Cardiac septum (tissue), 1 donor: ENCODE measurements at places on chromosomes 5 and 9. TPM values are rescaled to one million over a fixed set of nuclear protein-coding genes. Genes with fewer than 3 reads are reported as not detected.

GRCh38 chr5:119280380-119280779 lies 75.4 kb upstream of the TNFAIP8 start:
- no peak for DNase-seq

GRCh38 chr9:19643875-19644274 lies 145.0 kb downstream of the SLC24A2 start:
- no peak for DNase-seq

MYOT gene
- total RNA-seq = 38.9 TPM

ADAMTS12 gene
- 2.8 TPM for total RNA-seq

DNA sequence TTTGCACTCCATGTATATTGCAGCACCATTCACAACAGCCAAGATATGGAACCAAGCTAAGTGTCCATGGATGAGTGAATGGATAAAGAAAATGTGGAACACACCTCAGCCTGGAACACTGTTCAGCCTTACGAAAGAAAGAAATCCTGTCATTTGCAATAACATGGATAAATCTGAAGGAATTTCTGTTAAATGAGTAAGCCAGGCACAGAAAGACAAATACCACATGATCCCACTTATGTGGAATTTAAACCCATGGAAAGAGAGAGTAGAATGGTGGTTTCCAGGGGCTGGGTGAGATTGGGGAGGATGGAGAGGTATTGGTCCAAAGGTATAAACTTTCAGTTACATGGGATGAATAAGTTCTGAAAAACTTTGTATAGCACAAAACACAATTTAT lies 228.9 kb upstream of the CD180 start:
- no peak for DNase-seq

- no peak for DNase-seq
Observed at GRCh38 chr9:97109194-97109811, 70.4 kb upstream of the CTSV start.

DROSHA gene
- total RNA-seq = 34.1 TPM

GRCh38 chr5:53749621-53750020 lies 189.2 kb downstream of the NDUFS4 start:
- DNase-seq = no peak

FBXO4 gene
- 5.1 TPM for total RNA-seq

CNTFR gene
- total RNA-seq = 1.1 TPM

- DNase-seq = no peak
Observed at GRCh38 chr5:135047347-135047695, 13.3 kb upstream of the PITX1 start.

DNA sequence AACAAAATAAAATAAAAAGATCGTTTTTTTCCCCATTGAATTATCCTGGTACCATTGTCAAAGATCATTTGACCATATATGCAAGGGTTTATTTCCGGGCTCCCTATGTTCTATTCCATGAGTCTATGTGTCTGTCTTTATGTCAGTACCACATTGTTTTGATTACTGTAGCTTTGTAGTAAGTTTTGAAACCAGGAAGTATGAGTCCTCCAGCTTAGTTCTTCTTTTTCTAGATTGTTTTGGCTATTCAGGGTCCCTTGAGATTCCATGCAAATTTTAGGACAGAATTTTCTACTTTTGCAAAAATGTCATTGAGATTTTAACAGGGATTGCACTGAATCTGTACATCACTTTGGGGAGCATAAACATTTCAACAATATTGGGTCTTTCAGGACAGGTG lies 18.7 kb upstream of the EEIG1 start:
- DNase-seq = no peak

DNA sequence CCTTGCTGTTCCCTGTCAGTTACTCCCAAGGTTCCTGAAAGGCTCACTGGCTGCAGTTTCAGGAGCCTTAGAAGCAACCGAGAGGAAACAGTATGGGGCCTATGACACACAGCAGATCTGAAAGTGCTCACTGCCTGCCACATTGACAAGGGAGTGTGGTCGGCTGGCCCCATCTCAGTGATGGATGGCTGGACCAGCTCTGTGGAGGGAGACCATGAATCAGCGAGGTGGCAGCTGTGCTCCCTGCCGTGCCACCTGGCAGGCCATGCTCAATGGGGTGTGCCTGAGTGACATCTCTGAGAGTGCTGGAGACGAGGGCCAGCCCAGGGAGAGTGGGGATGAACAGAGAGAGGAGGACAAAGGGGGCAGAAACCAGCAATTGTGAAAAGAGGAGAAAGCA lies 49.1 kb downstream of the DOCK2 start:
- no peak for DNase-seq

SPDL1 gene
- total RNA-seq = 4.6 TPM

- no peak for DNase-seq
Observed at GRCh38 chr9:26807161-26807560, 85.4 kb downstream of the CAAP1 start.

GRCh38 chr9:79600466-79600865 lies 28.7 kb downstream of the TLE4 start:
- DNase-seq = no peak

DNA sequence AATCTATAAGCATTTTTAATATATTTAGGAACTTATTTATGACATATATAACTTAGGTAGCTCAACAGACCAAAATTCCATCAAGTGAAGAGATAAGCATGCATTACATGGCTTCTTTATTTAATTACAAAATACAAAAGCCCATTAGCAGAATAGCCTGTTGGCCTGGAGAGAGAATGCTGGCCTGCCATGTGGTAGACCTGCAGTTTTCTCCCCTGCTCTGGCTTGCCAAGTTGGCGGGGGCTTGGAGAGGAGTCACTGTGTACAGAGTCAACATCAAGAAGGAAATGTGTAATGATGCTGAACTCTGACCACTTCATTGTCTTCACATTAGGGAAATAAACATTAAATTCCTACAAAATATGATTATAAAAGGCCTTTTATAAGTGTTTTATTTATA lies 69.8 kb upstream of the CNTLN start:
- no peak for DNase-seq
